ENCODE measurements at places on chromosomes 5 and 9.

DNA sequence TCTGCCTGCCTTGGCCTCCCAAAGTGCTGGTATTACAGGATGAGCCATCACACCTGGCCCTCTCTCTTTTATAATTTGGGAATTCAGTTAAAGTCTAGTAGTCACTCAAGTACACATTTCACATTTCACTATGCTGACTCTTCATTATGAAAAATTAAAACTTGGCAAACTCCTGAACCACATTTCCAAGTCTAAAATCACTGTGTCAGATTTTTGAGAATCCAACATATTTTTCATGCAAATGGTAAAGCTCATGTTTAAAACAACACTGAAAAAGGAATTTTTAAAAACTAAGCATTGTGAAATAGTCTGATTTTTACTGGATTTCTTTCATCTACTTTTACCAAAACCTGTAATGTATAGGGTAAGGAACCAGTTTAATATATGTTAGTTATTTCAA is 92.3 kb downstream of the SVEP1 start:
- DNase-seq, result no peak

GRCh38 chr9:87059772-87060171 is 112.5 kb upstream of the GAS1 start:
- no peak for DNase-seq

DNA sequence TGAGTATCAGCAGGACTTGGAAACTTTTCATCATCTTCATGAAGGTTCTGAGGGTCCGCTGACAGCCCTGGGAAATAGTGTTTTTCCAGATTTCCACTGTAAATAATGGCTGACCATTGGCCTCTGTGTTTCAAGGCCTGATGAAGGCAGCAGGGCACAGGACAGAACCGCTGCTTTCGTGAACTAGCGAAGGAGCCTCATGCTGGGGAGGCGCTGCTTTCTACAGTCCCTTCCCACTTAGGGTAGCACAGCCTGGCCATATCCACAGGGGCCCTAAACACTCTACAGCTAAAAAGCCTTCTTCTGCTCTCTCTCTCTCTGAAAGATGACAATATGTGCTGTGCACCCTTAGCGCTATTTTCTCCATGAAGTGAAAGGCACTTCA is 118.2 kb downstream of the MED27 start:
- no peak for DNase-seq

DNA sequence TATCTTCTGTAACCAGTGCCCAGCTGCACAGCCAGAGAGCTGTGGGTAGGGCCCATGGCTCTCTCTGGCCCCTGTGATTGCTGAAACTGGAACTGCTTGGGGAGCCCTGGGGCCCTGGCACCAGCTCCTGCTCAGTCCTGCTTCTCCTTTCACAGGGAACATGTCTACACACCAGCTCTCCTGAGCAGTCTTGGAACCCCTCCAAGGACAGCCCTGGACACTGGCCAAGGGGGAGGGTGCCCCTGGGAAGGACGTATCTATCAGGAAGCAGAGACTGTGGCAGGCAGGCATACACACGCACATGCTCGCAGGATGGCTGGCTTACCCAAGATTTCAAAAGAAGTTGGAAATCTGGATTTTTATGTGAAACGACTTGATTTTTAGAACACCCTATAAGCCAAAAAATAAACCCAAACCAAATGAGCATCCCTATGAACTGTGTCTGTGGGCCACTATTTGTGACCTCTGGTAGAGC is 8.8 kb upstream of the TRAF1 start:
- DNase-seq, result peak; percentile 93

- peak; percentile 51 for DNase-seq
Measured at GRCh38 chr5:146409054-146409671, 38.0 kb upstream of the TCERG1 start.

DNA sequence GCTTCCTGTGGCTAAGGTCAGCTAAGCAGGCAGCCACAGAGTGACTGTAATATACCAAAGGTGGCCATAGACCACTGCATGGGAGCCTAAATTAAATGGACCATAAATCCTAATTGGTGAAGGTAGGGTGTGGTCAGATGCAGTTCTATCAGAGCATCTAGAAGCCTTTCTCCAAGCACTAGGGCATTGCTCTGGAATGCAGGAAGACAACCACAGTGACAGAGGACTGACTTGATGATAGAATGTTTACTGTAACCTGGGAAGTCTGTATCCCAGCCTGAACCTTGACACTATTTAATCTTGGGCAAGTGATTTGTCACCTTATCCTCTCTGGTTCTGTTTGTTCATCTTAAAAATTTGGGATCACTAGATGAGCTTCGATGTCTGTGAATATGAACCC is 2.3 kb downstream of the FBXO38 start:
- DNase-seq, result peak; percentile 18

DNA sequence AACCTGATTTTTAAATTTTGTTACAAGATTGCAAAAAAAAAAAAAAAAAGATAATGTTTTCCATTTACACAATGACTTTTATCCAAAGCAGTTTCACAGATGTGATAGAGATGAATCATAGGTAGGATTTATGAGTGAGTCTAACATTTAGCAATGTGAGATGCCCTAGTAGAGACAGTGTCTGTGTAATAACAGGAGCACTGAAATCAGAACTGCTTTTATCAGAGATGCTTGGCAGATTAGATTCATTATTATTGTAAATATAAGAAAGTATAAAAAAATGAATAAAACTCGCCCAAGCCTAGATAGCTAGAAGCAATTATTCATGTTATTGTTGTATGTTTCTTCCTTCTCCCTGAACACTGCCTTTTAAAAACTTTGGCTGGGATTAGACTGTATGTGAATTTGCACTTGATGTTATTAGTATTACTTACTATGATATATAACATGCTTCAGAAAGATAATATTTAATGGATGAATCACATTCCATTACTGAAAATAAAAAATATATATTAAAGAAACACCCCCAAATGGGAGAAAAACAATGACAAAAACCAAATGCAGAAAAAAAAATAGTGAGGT is 567.3 kb upstream of the KLF4 start:
- DNase-seq, result peak; percentile 85

GRCh38 chr5:172678902-172679301 is 37.8 kb downstream of the NEURL1B start:
- DNase-seq, result no peak

GRCh38 chr9:121813519-121814210 is 162.2 kb downstream of the DAB2IP start:
- DNase-seq, result no peak

GRCh38 chr5:119313197-119313596 is 42.6 kb upstream of the TNFAIP8 start:
- no peak for DNase-seq

GRCh38 chr9:135357863-135358551 is 121.6 kb upstream of the PPP1R26 start:
- DNase-seq, result no peak

DNA sequence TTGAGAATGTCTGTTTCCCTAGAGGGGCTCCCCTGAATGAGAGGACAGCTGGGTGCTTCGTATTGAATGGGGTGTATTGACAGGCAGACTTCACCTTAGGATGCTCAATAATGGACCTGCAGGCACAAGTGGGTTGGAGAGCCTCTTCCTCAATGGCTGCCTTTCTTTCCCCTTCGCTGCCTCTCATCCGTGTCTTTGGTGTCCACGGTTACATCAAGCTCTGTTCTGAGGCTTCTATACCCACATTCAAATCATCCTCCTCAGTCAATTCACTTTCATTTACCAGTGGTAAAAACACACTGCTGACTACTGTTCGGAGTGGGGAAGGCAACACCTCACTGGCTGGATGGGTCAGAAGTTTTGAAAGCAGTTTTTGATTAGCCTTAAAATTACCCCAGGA is 20.6 kb downstream of the LIX1 start:
- DNase-seq, result no peak

GRCh38 chr9:75889577-75889976 is 896 bp upstream of the PCSK5 start:
- DNase-seq, result no peak

- DNase-seq, result peak; percentile 21
Measured at GRCh38 chr5:62306896-62307689, 1.1 kb downstream of the KIF2A start.

DNA sequence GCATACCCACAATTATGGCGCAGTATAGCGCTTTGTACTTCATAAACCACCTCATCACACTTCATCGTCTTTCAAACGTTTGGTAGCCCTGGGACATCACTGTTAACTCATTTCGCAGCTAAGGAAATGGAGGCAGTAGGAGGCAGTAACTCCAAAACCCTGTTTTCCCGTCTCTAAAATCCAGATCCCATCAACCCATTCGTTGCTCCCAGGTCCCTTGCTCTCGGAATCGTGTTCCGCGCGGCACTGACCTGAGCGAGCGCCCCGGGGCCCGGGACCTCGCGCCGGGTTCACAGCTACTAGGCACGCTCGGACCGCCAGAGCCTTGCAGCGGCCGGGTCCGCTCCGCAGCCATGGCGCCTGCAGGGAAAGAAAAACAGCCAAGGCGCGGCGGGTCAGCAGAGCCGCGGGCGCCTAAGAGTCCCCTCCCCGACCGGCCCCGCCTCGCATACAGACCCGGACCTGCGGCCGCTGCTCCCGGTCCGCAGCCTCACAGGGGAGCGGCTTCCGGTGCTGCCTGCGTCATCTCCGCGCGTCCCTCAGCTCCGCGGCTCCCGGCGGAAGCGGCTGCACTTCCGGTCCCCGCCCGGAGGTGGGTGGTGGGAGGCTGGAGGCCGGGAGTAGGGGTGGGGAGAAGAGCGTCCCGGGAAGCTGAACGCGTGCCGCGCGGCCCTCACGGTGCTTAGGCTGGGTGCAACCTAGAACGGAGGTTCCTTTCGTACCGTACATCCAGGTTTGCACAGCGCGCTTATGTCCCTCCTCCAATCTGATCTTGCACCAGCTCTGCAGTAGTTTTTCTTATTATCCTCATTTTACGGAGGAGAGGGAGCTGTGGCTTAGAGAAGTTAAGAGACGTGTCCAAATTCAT is at the start of gene FBXW2:
TSS of gene FBXW2 (minus strand) at position 519 of the 868 bp plus-strand sequence. CDS start 5,158 bp downstream, outside the sequence.
- peak; percentile 91 for DNase-seq

GRCh38 chr9:126398403-126399058 is 71.9 kb downstream of the MVB12B start:
- peak; percentile 81 for DNase-seq

DNA sequence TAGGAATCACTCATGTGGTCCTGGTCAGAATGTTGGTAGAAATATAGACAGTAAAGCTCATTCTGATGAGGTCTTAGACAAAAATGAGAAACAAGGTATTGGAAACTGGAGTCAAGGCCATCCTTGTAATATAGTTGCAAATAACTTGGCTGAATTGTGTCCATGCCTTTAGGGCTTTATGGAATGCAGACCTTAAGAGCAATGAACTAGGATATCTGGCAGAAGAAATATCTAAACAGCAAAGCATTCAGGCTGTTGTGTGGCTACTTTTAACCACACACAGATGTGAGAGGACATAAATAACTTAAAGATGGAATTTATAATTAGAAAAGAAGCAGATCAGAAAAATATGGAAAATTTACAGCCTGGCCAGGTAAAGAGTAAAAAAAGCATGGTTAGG is 128.2 kb downstream of the YTHDC2 start:
- DNase-seq, result no peak

GRCh38 chr5:136963504-136963903 is 535.6 kb downstream of the SPOCK1 start:
- DNase-seq, result no peak

GRCh38 chr9:137972355-137972987 is 94.9 kb downstream of the CACNA1B start:
- DNase-seq, result no peak

DNA sequence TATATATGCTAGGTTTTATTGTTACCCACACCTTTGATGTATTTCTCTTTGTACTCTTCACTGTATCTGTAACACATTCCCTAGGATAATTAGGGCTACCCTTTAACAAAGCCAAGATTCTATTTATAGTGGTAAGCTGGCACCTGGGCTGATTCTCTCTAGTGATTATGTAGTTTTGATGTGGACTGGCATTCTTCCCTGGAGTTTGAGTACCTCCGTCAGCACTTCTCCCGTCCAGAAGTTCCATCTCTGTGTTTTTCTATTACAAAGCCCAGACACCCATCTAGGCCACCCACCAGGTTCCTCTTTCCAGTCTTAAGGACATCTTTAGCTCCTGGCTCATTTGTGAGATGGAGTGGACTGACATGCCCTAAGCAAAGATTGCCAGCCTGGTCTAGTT is 55.9 kb upstream of the CDKN2B start:
- DNase-seq, result no peak

- DNase-seq, result no peak
Measured at GRCh38 chr5:172622091-172623046, 18.7 kb upstream of the NEURL1B start.

DNA sequence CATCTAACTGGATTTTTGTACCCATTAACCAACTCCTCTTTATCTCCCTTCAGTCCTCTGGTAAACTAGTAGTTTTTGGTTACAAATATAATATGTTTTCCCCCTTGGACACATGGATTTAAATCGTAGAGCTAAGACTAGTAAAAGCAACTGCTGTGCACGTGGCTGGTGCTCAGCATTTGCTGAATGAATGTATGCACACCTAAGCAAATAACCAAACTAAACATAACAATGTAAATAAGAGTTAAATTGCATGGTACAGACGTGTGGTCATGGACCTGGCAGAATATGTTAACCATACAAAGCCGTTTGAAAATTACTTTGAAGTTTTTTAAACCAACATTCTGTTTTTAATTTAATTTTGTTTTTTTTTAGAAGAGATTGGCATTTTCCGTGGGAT is 65.2 kb upstream of the FYB1 start:
- no peak for DNase-seq

DNA sequence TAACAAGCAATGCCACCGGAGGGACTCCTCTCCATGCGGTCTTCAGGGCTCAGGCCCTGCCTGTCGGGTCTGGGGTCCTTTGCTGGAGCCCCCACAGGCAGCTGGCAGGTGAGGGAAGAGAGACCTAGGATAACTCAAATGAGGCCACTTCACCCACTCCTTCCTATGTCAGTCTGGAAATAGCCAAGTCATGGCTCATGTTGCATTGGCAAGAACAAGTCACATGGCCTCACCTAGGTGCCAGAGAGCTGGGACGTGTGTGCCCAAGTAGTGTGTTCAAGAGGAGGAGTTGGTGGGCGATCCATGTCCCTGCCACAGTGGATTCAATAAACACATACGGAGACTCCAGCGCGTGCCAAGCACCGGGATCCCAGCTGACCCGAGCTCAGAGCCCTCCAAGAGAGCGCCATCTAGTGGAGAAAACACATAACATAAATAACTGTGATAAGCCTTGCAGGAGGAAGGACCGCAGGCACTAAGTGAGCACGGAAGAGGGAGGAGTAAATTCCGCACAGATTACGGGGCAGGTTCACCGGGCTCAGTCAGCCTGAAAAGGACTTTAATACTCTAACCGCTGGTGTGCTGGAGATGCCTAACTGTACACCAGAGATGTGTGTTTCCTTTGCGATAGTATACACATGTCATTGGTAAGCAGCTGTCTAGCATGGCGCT is 580.8 kb downstream of the CCDC171 start:
- no peak for DNase-seq

DNA sequence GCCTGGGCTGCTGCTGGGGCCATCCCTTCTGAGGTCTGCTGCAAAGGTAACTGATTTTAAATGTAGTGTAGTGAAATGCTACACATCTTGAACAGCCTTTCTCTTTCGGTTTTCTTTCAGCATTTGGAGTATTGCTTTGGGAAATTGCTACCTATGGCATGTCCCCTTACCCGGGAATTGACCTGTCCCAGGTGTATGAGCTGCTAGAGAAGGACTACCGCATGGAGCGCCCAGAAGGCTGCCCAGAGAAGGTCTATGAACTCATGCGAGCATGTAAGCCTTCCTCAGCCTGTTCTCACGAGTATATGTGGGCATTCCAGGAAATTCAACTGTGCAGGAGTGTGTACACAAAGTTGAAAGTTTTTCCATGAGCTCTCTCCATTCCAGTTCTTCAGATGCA is 18.3 kb downstream of the QRFP start:
- DNase-seq, result no peak

- DNase-seq, result no peak
Measured at GRCh38 chr5:73944581-73944980, 318.6 kb downstream of the ARHGEF28 start.

Measured in foreskin fibroblast (primary cell).